ENCODE measurements at places on chromosomes 12 and 14.
A peak's percentile ranks its signal among the peaks of the same experiment; 100 is the strongest.

DNA sequence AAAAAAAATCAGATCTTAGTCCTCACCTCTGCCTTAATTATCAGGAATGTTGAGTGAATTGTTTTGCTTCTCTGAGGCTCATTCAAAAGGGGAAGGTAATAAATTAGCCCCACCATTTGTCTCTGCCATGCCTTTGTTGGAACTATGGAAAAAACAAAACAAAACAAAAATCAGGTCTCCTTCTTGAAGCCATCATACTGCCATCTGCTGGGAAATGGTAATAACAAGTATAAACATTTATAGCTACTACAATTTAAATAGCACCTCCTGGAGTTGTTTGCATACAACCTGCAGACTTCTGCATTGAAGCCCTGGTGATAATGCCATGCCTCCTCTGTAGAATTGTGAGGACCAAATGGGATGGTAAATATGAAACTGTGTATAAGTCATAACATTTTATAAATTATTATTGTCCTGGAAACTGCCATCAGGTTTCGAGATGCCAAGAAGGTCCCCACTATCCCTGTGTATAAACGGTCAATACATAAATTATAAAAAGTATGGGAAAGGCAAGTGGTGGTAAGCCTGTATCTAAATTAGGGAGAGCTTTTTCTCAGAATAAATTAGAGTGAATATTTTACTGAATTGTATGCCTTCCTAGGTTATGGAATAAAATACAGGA lies 87.2 kb upstream of the FGD4 start:
- DNase-seq, result peak; percentile 9

DNA sequence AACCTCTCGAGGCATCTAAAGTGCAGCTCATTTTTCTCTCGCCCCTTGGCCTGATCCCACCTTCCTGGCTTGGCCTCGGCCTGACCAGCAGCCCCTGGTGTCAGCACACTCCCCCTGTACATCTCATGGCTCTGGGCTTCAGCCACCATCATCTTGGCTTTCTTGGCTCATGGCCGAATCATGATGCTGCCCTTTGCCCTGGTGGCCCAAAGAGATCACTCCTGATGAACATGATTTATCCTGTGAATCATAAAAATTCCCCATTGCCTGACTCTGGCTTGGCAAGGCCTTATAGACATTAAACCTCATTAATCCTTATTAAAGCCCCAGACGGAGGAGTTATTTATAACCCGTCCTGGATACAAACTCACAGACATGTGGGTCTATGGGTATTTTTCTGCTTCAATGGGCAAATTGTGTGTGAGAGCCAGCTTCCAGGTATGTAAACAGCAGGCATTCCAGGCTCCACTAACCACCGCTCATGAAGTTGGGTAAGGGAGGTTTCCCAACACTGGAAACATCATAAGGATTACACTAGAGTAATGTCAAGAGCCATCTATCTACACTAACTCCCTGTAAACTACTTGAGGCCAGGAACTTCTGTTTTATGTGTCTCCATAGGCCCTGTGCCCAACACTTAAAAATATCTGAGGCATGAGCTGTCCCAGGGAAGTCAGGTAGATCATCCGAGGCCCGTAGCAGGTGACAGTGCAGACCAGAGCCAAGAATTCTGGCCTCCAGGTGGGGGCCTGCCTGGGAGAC lies 171.2 kb downstream of the TTC8 start:
- no peak for DNase-seq

GRCh38 chr12:7441216-7441615 lies 2.7 kb downstream of the CD163L1 start:
- DNase-seq, result no peak

DNA sequence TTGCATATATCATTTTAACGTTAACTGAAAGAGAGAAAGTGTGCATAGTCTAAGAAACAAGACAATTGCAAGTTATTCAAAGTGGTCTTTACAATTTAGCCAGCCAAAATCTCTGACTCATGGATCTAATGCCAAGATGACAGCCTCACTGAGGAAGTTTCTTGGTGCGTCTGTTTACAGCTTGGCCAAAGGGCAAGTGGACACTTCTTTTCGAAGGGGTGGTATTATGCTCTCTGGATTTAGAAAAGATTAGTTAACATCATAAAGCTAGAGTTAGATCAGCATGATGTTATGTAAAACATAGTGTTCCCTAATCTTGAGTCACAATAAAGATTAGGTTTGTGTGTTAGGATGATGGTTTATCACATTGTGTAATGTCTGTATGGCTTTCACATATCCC lies 51.5 kb upstream of the SLC2A13 start:
- no peak for DNase-seq

DNA sequence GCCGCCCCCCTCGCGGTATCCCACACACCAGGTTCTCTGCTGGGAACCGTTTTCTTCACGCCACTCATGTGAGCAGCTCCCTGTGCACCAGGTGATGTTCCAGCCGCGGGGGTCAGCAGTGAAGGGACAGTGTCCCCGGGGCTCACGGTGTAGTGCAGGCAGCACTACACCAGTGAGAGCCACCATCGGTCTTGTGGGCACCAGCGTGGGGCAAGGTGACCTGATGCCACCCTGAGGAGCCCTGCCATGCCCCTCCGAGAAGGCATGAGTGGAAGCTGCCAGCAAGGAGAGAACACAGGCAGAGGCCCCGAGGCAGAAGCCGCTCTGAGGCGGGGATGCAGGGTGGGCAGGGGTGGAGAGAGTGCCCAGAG lies 11.5 kb upstream of the FBRSL1 start:
- DNase-seq, result no peak

DNA sequence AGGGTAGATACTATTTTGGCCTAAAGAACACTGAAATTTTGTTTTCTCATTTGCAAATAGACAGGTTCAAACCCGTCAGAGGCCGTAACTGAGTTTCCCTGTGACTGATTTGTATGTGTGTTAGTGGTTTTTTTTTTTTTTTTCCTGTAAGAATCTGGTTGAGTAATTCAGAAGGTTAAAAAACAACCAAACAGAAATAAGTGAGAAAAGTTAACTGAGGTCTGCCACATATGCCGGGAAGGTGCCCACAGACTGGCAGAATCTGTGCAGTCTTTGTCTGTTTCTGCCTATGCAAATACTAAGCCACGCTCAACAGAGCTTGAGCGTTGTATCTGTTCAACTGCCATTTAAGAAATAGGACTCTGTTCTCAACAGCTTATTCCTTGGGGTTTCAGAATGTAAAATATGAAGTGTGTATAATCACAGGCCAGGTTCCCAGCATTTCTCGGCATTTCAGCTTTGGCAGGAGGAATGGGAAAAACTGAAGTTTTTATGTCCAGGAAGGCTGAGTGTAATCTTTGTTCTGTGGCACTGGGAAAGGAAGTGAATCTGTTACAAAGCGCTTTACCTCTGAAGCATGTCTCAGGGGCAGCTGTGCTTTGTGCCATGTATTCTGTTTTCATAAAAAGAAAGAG lies 181.9 kb downstream of the PRKCH start:
- DNase-seq, result no peak

DNA sequence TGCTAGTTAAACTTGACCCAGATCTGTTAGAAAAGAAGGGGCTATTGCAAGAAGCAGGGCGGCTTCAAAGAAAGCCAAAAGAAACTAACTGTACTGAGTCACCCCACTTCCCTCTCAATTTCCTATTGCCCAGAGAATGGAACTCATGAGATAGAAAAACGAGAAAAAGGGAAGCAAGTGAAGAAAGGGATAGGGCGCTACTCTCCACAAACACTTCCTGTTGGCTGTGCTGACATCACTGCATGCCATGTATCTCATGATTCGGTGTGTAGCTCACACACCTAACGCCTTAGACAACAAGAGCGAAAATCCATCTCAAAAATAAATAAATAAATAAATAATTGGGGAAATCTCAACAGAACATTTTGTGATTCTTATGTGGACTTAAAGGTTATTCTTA lies 13.0 kb upstream of the P2RX4 start:
- no peak for DNase-seq

DNA sequence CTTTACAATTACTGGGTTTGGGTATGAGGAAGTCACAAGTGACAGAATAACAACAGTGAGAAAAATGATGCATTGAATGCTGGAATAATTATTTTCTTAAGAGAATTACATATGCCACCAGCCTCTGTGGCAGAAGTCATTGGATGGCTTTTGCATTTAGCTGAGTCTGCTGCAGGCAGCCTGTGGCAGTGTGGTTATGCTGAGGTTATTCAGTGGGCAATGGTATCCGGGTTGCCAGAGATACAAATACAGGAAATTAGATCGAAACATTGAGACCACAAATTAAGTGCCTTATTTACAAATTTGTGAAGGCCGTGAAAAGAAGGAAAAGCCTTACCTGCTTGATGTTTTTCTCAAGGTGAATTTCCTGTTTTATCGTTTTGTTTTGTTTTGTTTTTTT lies 1050.0 kb downstream of the GALC start:
- no peak for DNase-seq

DNA sequence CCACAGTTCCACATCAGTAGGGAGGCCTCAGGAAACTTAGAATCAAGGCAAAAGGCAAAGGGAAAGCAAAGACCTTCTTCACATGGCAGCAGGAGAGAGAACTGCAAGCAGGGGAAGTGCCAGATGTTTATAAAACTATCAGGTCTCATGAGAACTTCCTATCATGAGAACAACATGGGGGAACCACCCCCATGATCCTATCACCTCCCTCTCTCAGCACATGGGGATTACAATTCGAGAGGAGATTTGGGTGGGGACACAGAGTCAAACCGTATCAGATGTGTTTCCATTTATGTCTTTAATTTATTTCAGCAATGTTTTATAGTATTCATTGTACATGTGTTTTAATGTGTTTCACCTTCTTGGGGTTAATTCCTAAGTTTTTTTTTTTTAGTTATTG lies 25.8 kb downstream of the METAP2 start:
- no peak for DNase-seq

GRCh38 chr12:79302162-79302814 lies 388.5 kb downstream of the PAWR start:
- DNase-seq, result no peak

DNA sequence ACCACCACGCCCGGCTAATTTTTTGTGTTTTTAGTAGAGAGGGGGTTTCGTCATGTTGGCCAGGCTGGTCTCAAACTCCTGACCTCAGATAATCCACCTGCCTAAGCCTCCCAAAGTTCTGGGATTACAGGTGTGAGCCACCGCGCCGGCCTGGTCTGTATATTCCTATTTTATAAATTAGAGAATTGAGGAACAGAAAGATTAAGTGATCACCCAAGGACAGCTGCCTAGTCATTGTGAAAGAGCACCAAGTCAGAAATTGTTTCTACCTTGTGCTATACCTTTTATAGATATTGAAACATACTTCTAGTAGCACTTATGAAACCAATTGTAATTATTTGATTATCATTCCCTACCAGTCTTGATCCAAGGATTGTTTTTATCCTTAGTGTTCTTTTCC lies 1.9 kb downstream of the KNTC1 start:
- no peak for DNase-seq

DNA sequence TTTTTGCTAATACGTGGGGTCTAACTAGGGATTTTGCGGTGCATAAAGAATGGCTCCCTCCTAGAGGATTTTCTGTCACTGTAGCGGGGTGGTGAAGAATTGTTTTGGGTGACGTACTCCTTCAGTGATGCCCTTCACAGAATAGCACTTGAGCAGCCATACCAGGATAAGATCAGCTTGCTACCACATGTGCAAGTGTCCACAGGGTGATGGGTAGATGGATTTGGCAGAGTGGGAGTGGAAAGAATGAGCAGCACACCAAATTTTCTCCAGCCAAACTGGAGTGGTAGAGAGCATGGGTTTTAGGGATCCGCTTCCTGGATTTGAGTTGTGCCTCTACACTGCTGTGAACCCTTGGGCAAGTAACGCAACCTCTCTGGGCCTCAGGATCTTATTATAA lies 2.3 kb downstream of the TCP11L2 start:
- no peak for DNase-seq

DNA sequence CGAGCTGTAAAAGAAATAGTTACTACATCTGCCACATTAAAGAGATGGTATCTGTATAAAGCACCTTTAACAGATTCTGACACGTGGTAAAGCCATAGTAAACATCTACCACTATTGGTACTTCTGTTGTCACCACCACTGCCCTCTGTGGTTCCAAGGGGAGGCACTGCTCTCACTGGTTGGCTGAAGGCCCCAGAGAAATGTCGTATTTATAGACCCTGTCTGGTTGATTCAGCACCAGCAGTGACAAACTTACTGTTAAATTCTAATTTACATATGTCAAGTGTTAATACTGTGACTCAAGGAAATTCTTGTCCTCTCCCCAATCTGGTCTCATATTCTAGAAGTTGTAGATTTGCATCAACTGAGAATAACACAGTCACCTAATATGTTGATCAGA lies 281.1 kb downstream of the ERC1 start:
- DNase-seq, result no peak

DNA sequence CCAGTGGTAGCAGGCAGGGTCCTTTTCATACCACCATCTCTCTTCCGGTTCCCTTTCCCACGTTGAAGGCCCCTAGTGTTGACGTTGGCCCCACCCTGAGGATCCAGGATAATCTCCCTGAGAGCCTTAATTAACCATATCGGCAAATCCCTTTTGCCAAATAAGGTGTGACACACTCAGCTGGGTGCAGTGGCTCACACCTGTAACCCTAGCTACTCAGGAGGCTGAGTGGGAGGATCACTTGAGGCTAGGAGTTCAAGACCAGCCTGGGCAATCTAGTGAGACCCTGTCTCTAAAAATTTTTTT lies 2.8 kb upstream of the TMEM119 start:
- no peak for DNase-seq

- DNase-seq, result no peak
These were observed 10.4 kb downstream of the NYNRIN start for GRCh38 chr14:24409192-24409591.

DNA sequence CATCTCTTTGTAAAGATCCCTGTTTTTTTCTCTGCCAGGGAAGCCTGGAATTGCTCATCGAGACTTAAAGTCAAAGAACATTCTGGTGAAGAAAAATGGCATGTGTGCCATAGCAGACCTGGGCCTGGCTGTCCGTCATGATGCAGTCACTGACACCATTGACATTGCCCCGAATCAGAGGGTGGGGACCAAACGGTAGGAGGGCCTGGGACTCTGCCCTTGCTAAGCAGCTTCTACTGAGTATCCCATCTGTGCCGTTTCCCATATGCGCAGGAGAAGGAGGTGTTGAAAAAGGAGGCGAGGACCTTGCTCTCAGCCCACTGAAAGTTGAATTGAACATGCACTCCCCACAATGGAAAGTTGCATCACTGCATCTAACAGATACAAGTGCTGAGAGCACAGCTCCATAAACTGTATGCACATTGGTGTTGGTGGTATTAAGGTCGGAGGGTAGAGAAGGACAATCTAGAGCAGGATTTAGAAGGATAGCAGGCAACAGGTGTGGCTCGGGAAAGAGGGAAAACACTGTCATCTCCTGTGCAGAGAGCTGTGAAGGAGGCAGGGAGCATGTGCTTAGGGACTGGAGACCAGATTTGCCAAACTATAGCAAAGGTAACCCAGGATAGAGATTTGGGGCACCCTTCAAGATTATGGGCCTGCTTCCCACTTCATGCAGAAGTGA lies 21.5 kb upstream of the TAMALIN start:
- no peak for DNase-seq

- no peak for DNase-seq
These were observed 58.2 kb downstream of the ESR2 start for GRCh38 chr14:64235652-64236640.

GRCh38 chr12:1348606-1349005 lies 245.8 kb downstream of the FBXL14 start:
- no peak for DNase-seq

Measured in iPS DF 6.9 (cell line).